ENCODE measurements at places on chromosomes 5 and 9. TPM values are rescaled to one million over a fixed set of nuclear protein-coding genes. Genes with fewer than 3 reads are reported as not detected.

GRXCR2 gene
- not detected for total RNA-seq

PCDHGB2 gene
- total RNA-seq: 0.11 TPM

PCDHB11 gene
- not detected for total RNA-seq

SPINK13 gene
- total RNA-seq: 0.31 TPM

GLRA1 gene
- not detected for total RNA-seq

SPINK1 gene
- 0.98 TPM for total RNA-seq
